ENCODE measurements at places on chromosomes 16 and 17. TPM values are rescaled to one million over a fixed set of nuclear protein-coding genes. Genes with fewer than 3 reads are reported as not detected.

PTX4 gene
- total RNA-seq, result not detected

GRCh38 chr16:27359051-27359450 is 42.9 kb upstream of the IL21R start:
- DNase-seq, result no peak

- DNase-seq, result no peak
Measured at GRCh38 chr16:51876934-51877333, 670.0 kb downstream of the TOX3 start.

DNA sequence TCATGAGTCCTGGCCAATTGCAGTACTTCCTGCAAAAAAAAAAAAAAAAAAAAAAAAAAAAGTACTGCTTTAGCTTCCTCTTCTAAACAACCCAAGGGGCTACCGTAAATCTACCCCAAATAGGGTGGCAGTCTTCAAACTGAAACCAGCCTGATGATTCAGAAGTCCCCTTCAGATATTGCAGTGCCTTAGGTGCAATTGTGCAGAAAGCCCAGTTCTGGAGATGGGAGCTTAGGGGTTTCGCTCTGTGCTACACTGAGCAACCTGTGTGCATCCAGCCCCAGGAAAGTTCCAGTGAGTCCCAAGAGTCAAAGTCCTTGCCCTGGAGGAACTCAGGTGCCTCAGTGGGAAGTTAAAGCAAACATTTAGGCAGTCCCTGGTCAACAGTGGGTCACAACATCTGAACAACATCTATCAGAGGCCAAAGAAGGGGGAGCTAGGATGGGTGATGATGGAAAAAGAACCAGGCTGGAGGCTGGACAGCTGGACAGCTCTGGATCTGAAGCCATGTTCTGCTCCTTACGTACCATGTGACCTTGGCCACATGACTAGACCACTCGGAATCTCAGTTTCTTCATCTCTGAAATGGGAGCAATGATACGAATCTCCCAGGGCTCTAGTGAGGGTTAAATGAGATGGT is 6.7 kb upstream of the CIITA start:
- DNase-seq, result peak; percentile 68

All from activated CD8-positive, alpha-beta memory T cell treated with anti-CD3 and anti-CD28 coated beads, Interleukin-2, amount 10 ng/mL, durations not matched to agents 7 days and 5 days (primary cell).